ENCODE measurements at places on chromosomes 5 and 9.

DNA sequence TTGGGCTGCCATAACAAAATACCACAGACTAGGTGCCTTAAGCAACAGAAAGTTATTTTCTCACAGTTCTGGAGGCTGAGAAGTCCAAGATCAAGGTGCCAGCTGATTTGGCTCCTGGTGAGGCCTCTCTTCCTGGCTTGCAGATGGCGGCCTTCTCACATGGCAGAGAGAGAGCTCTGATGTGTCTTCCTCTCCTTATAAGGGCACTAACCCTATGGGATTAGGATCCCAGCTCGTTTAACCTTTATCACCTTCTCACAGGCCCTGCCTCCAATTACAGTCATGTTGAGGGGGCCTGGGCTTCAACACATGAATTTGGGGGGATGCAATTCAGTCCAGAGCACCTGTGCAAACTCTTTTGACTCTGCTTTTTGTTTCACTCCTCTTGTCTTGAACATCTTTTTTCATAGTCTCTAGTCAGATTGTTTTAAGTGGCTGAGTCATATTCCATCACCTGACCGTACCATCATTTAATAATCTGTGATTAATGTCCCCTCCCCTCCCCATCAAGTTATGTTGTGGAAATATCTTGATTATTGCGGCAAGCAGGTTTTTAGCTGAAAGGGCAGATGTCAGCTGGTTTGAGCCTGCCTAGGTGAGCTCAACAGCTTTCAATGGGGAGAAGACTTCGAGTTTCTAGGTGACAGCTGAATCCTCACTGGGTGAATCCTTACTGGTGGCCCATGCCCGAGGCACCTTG is 61.8 kb downstream of the NDFIP1 start:
- no peak for DNase-seq

GRCh38 chr5:57891443-57891842 is 408.8 kb upstream of the ACTBL2 start:
- no peak for DNase-seq

DNA sequence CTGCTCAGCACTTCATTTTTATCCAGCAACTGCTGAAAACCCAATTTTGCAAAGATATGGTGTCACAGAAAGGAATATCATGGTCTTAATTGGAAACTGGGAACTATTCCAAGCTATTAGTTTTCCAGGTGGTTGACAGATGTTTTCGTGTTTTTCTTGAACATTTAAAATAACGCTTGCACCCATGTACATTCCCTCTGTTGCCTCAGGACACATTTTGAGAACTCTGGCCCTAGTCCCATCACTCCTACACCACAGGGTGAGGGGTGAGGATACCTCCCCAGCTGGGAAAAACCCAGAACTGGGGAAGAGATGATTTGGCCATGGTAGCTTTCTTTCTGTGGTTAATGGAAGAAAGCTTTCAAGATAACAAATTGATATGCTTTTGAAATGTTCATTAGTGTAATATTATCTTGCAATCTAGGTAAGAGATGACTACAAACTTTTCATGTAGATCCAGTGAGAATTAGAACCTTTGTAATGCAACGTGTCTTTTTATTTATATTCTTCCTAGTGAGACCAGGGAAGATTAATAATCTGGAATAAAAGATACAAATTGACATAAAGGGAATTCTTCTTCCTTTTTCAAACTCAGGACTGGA is 627.0 kb downstream of the RAB3C start:
- DNase-seq: no peak

DNA sequence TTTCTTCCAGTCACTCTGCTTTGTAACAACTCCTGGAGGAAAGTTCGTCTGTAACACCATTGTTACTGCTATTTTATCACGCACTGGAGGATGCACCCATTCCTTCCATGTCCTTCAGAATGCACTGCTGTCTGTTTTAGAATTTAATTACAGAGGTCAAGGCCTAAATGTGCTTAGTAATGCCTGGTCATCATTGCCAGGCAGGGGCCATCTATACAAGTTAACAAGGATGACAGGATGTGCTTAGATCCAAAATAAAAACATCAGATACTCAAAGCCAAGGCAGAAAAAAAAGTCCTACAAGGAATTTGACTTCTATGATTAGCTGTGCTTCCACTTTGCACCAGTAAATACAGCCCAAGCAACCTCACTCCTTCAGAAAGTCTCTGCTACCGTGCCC is 371.4 kb downstream of the SEMA5A start:
- no peak for DNase-seq

DNA sequence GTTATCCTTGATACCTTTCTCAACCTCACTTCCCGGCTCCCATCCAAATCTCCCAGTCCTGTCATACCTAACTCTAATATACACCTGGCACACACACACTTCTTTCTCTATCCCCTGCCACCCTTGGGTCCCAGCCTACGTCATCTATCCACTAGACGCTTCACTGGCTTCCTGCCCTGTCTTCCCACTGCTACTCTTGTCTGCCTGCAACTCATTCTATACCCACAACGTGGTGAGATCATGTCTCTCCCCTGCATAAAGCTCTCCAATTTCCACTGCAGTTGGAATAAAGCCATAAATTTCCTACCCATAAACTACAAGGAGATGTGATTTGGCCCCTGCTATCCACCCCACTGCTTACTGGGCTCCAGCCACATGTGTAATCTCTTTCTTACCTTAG is 93.5 kb downstream of the JMY start:
- DNase-seq: no peak

- DNase-seq: no peak
These were observed at the start of gene SLC24A2 for GRCh38 chr9:19788614-19789271. Gene SLC24A2 (minus strand): TSS chr9:19789037.

- no peak for DNase-seq
These were observed 130.8 kb upstream of the FAM120A start for GRCh38 chr9:93320591-93321219.

- no peak for DNase-seq
These were observed 4.5 kb downstream of the RNF208 start for GRCh38 chr9:137217276-137218211.

DNA sequence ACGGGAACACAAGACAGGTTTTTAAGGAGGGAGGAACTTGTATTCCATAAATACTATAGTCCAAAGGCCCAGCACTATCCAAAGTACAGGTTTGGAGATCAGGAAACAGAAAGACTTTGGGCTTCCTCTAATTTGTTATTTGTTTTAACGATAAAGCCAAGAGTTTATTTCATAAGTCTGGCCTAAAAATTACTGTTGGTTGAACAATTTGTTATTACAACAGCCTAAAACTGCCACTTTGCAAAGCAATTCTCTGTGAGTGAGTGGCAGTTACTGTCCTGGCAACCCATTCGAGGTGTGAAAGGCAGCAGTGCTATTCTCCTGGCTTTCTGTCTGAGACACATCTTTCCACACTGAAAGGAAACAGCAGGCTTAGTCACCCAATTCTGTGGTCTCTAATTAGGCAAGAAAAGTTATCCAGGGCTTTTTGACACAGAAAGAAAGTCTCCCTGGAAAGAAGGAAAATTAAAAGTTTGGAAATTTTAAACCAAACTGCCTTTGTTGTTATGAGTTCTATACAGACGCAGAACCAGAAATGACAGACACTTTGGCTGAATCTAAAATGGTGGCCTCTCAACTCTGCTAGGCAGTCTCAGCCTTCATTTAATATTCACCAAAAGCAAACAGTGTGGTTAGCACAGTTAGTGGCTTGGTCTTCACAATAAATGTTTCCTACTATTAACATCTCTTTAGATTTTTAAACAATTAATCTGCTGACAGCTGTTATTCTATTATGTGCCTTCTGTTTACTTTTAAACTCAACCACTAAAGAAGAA is 33.9 kb downstream of the PSMB7 start:
- DNase-seq: no peak

GRCh38 chr5:177957241-177957640 is 38.8 kb downstream of the PROP1 start:
- DNase-seq: no peak

- no peak for DNase-seq
These were observed 189.2 kb upstream of the NR3C1 start for GRCh38 chr5:143592648-143593047.

GRCh38 chr5:163497315-163497714 is 8.1 kb upstream of the MAT2B start:
- no peak for DNase-seq

GRCh38 chr5:43044181-43044914 is 4.2 kb upstream of the ANXA2R start:
- no peak for DNase-seq

DNA sequence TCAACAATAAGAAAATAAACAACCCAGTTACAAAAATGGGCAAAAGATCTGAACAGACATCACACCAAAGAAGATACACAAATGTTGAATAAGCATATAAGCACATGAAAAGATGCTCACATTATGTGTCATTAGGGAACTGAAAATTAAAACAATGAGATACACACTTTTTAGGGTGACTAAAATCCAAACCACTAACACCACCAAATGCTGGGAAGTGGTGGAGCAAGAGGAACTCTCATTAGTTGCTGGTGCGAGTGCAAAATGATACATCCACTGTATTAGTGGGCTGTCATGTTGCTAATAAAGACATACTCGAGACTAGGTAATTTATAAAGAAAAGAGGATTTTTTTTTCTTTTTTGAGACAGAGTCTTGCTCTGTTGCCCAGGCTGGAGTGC is 329.1 kb downstream of the TMEM38B start:
- no peak for DNase-seq

- no peak for DNase-seq
These were observed 684 bp downstream of the DNAJA1 start for GRCh38 chr9:33025572-33026342.

- DNase-seq: no peak
These were observed 10.2 kb downstream of the TNFAIP8 start for GRCh38 chr5:119365847-119366539.

- no peak for DNase-seq
These were observed 616.3 kb upstream of the KLF4 start for GRCh38 chr9:108105885-108106284.

DNA sequence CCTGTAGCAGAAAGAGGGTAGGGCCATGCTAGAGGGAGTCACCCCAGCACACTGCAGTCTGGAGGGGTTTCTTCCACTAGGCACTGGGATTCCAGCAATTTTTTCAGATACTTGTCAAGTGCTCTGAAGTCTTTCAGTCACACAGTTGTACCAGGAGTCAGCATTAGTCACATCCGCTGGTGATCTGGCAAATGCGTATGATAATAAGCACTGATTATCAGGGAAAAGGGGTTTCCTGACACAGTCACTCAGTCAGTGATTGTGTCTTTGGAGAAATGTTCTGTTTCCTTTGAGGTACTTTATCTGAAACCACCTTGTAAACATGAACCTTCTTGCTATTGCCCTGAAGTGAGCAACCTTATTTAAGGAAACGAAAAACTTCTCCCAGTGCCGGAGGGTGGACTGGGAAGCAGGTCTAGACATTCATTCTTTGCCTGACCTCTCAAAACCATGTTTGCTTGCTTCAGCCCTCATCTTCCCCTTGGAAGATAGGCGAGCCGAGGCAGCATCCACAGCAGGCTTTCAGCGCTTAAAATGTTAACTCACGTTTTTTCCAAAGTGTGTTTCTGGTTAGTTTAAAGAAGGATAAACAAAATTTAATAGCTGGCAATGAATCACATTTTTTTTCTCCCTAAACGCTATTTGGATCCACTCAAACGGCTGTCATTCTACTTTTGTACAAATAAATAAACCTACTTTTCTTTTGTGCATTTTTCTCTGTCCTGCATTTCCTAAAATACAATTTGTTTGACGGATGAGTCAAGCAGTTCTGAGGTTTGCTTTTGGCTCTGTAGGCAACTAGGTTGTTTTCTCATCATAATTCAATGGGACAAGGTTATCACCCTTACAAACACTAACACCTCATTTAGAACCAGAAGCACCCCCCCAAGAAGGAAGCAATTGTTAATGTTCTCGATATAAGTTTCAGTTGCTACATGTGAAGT is 77.7 kb downstream of the FOXD1 start:
- peak; percentile 87 for DNase-seq

- no peak for DNase-seq
These were observed 84.0 kb downstream of the PALM2AKAP2 start for GRCh38 chr9:109863961-109864360.

DNA sequence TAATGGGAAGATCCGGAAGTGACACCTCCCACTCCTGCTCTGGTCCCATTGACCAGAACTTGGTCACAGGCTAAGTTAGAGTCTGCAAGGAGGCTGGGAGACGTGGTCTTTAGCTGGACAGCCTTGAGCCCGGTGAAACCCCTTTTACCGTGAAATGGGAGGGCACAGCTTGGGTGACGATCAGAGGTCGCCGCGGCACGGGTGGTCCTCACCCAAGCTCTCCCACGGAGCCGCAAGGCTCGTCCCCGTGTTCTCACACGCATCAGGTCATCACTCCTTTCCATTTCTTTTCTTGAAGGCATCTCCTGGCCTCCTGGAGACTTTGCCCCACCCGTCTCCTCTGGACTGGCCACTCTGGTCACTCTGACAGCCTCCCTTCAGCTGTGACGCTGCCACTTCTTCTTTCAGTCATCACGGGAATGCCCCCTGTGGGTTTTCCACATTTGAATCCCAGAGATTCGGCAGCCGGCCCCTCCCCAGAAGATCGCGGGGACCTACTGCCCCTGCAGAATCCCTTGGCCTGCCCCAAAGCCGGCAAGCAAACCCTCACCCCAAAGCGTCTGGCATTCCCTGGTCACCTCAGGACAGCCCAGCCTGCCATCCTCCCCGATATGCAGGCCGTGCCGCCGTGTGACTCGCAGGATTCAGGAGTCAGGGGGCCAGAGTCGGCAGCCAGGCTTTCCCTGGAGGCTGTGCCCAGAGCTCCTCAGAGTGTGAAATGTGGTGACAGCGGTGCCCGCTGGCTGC is 18.9 kb upstream of the EGFL7 start:
- DNase-seq: no peak

GRCh38 chr5:130335117-130335516 is 430.9 kb downstream of the CHSY3 start:
- DNase-seq: no peak

DNA sequence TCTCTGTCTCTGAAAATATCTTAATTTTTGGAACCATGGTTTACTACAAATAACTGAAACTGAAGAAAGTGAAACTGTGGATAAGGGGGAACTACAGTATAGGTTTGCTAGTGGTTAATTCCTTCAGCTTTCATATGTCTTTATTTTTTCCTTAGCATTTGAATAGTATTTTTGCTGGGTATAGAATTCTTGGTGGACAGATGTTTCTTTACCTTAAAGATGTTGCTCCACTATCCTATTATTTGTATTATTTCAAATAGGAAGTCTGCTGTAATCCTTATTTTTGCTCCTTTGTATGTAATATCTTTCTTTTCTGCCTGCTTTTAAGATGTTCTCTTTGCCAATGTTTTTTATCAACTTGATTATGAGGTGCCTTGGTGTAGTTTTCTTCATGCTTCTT is 152.9 kb upstream of the ISL1 start:
- no peak for DNase-seq

DNA sequence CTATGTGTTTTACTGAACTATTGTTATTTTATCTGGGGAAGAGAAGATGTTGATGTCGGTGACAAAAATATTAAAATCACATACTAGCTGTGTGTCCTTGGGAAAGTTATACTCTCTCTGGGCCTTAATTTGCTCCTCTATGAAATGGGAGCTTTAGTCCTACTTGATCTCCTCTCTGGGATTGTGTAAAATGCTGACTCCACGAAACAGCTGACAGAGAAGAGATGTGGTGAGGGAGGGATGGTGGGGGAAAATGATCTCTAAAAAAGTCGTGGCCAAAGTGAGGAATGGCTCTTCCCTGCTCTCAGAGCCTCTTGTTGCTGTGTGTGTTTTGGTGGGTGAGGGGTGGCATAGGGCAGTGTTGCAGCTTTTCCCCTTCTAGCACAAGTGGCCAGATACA is 173.7 kb downstream of the MELK start:
- DNase-seq: no peak

GRCh38 chr5:10125116-10125515 is 124.6 kb downstream of the ATPSCKMT start:
- no peak for DNase-seq

GRCh38 chr9:134343637-134344036 is 17.4 kb downstream of the RXRA start:
- DNase-seq: no peak

- DNase-seq: no peak
These were observed 46.0 kb upstream of the FSTL4 start for GRCh38 chr5:133658327-133658726.

All from HS-27A (cell line).